ENCODE measurements at places on chromosomes 3 and 15. TPM values are rescaled to one million over a fixed set of nuclear protein-coding genes. Genes with fewer than 3 reads are reported as not detected.

The TOPAZ1 gene
- total RNA-seq, result not detected

The MYL3 gene
- total RNA-seq, result not detected

The LMAN1L gene
- total RNA-seq, result not detected

The SLC2A2 gene
- not detected for total RNA-seq

The SAXO2 gene
- total RNA-seq, result 0.22 TPM

The EFCC1 gene
- total RNA-seq, result not detected

The NAA80 gene
- total RNA-seq, result 3.4 TPM

The ROPN1 gene
- total RNA-seq, result not detected

The MCTP2 gene
- total RNA-seq, result 4.1 TPM

The SH2D7 gene
- total RNA-seq, result not detected

The NLGN1 gene
- 20.1 TPM for total RNA-seq

The REC114 gene
- not detected for total RNA-seq

The CPA3 gene
- total RNA-seq, result not detected

The SPTSSB gene
- total RNA-seq, result 20.3 TPM

The CCDC13 gene
- total RNA-seq, result 0.33 TPM

The SERINC4 gene
- total RNA-seq, result not detected

The ROBO2 gene
- total RNA-seq, result 0.37 TPM

The IQCF5 gene
- total RNA-seq, result not detected

The CX3CR1 gene
- total RNA-seq, result not detected
